ENCODE measurements at places on chromosomes 1 and 21.
A peak's percentile ranks its signal among the peaks of the same experiment; 100 is the strongest.

DNA sequence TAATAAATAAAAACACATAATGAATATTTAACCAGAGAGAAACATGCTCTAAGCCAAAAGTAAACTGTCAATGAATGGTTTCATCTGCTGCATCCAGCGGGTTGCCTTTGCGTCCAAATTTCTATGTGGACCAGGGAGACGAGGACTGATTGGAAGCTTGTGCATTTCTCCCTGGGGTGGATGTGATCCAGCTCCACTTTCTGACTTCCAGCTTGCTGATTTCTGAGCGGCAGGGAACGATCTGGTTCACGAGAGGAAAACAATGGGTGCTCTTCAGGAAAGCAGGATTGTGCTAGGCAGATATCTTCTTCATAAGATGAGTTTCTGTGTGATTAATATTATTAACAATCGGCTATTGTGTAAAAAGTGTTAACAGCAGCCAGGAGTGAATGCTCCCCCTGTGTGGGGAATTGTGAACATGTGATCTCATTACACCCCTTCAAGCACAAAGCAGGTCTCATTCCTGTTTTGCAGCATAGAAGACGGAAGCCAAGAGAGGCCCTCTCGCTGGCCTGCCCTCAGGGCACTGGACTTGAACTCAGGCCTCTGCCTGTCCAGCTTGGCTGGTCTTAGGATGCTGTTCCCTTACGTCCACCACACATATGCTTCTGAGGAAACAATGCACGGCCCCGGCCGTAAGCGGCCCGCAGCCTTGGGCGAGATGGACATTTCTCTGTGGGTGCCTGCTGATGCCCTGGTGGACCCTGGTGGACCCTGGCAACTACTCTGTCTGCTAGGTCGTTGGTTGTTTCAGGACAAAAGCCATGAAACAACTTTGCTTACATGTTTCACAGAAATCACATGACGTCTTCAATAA is 183.4 kb upstream of the C1orf174 start:
- no peak for DNase-seq

GRCh38 chr21:26170471-26171257 is at the start of gene APP:
Gene APP, minus strand, starts transcription at chr21:26170770. Its CDS starts 150 bp downstream, at chr21:26170620.
- DNase-seq = no peak

GRCh38 chr1:117964290-117965038 is 34.9 kb downstream of the WDR3 start:
- no peak for DNase-seq

GRCh38 chr1:201540846-201541735 is 2.2 kb downstream of the NAV1 start:
- DNase-seq = no peak

DNA sequence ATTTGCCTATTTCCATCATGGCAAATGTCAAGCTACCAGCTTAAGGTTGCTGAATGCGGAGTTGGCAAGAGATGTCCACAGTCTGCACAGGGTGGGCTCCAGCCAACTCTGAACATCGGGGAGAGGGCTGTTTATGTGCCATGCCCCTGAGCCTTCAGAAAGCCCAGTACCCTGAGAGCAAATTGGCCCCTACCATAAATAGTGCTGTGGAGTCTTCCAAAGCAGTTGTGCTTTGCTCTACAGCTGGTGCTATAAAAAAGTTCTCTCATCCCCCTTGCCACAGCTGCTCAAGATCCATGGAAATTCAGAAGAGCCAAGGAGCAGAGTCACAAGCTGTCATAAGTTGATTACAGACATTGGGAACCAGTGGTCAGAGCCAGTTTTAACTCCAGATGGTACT is 85.6 kb upstream of the CLDN14 start:
- no peak for DNase-seq

DNA sequence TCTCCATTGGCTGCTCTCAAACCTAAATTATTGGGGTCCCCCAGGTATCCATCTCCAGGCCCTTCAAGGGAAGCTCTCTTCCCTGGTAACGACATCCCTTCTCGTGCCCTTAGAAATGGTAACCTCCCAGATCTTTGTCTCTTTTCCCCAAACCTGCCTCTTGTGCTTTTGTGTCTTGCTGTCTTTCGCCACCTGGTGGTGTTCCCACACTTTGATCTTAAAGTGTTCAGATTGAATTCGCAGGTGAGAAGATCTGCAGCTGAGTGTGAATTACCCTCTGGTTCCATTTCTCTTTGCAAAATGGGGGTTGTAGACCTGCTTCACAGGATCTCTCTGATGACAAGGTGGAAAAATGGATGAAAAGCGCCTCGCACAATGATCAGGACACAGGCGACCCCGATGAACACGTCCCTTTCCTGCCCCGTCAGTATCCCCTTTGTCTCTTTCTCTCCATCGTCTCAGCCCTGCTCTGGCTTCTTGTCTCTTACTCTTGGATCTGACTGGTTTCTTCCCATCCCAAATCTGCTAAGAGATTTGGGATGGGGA is 53.1 kb downstream of the DOP1B start:
- DNase-seq = no peak

DNA sequence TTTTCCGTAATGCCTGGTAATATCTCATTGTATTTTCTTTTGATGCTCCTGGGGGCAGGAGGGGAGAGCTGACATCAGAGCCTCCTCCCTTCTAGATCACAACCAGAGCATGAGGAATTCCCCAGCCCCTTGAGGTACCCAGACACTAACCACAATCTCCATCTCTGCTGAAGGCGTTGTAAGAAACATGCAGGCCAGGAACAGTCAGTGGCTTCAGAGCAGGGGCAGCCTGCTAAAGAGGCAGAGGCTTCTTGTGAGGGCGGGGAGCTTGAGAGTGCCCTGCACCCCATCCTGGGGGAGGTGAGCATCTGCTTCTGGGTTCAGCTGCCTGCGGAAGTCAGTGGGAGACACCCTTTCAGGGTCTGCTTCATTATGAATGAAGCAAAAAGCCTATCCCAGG is 19.0 kb downstream of the MAPKAPK2 start:
- DNase-seq = no peak

DNA sequence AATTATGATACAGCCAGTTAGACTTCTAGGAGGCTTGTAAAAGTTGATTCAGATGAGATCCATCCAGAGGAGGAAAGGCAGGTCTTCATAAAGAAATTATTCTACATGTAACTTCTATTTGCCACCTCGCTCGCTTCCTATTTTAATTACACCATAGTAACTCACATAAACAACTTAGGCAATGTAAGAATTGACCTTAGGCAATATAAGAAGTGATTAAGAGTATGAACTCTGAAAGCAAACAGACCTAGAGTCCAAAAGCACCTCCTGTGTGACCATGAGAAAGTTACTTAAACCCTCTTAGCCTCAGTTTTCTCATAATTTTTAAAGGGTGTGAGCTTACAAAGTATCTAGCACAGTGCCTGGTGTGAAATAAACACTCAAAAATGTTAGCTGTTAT is 192.7 kb upstream of the NFIA start:
- no peak for DNase-seq

DNA sequence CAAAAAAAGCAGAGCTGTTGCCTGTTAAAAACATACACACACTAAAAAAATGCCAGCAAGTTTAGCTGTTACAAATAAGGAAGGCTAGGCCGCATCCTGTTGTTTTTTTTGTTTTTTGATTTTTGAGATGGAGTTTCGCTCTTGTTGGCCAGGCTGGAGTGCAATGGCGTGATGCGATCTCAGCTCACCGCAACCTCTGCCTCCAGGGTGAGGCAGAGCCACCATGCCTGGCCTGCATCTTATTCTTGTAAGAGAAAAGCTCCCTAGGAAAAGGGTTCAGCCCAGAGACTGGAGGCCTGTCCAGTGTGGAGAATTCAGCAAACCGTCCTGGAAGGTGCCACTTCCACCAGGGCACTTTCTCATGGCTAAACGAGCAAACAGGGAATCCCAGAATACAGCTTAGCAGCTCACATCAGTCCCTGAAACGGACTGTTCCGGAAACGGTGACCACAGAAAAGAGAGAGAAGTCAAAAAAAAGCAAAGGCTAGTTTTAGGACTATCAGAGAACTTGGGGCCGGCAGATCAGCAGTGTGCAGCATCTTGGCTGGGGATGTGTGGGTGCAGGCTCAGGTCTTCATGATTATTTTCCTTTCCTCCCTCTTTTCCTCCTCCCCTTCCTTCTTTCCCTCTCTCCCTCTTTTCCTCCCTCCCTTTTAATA is 283.6 kb downstream of the AJAP1 start:
- no peak for DNase-seq

- no peak for DNase-seq
Observed at GRCh38 chr1:237387144-237387505, 345.1 kb downstream of the RYR2 start.

GRCh38 chr1:24098102-24098501 is 13.8 kb downstream of the MYOM3 start:
- DNase-seq = no peak

DNA sequence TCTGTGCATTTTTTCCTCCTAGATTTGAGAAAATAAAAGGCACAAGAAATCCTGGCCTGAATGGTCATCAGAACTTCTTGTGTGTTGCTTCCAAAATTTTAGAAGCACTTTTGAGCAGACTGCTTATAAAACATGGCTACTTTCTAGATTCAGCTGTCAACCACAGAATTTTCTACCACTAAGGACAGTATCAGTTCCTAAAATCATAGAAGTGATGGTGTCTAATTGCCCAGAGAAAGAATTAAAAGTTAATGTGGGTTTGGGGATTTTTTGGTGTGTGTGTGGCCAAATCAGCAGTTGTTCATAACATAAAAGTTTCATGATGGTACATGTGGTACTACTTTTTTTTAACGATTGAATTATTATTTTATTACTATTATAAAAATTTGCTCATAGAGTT is 171.4 kb upstream of the SNX7 start:
- no peak for DNase-seq

GRCh38 chr1:193185901-193186731 is at the start of gene B3GALT2:
Gene B3GALT2, minus strand, starts transcription at chr1:193186613. Its CDS starts 5,051 bp downstream, at chr1:193181562.
- DNase-seq = no peak

DNA sequence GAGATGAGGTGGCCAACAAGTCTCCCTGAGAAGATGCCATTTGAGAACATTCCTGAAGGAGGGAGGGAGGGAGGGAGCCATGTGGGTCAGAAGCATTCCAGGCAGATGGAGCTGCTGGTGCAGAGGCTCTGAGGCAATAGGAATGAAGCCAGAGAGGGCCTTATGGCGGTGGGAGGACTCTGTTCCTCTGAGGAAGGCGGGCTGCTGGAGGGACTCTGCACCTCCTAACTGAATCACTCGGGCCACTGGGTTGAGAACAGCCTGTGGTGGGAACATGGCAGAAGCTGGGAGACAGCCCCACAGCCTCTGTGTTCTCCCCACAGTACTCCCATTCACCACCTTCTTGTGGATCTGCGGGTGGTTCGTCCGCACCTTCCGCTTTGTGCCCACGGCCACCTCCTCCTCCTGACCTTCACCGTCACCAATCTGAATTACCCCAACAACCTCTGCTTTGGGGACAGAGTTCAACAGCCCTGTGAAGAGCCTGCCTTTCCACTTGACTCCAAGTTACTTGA is 2.4 kb upstream of the TMEM125 start:
- peak; percentile 9 for DNase-seq

DNA sequence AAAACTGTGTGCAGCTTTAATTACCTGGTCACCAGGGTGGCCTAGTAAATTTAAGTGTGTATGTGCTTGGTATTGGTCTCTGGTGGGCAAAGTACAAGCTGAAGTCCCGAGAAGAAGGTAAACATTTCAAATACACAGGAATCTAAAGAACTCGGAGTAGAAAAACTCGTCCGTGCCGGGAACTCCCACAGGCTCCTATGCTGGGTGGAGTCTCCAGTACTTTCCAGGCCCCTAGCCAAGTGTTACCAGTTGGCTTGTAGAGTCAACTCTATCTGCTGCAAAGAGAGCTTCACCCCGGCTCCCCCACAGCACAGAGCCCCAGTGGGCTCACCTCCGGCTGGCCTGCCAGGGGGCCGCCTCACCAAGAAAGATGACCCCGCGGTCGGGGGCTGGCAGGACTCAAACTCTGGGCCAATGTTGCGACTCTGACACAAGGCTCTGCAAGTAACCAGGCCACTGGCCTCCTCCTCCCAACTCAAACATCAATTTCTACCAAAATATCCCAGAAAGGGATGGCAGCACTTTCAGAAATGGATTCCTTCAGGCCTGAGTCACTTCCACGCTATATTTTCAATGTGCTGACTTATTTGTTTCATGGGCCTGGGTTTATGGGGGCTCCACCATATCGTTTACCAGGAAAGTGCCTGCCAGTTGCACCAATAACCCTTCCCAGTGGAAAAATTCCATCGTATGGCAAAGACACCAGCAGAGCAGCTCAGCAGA is 73.9 kb downstream of the SLC66A1 start:
- DNase-seq = no peak

GRCh38 chr1:64894438-64895196 is 71.7 kb downstream of the JAK1 start:
- DNase-seq = no peak

GRCh38 chr1:240611228-240611618 is 732 bp downstream of the GREM2 start:
- no peak for DNase-seq

GRCh38 chr1:51575406-51576084 is 41.3 kb upstream of the OSBPL9 start:
- DNase-seq = no peak

DNA sequence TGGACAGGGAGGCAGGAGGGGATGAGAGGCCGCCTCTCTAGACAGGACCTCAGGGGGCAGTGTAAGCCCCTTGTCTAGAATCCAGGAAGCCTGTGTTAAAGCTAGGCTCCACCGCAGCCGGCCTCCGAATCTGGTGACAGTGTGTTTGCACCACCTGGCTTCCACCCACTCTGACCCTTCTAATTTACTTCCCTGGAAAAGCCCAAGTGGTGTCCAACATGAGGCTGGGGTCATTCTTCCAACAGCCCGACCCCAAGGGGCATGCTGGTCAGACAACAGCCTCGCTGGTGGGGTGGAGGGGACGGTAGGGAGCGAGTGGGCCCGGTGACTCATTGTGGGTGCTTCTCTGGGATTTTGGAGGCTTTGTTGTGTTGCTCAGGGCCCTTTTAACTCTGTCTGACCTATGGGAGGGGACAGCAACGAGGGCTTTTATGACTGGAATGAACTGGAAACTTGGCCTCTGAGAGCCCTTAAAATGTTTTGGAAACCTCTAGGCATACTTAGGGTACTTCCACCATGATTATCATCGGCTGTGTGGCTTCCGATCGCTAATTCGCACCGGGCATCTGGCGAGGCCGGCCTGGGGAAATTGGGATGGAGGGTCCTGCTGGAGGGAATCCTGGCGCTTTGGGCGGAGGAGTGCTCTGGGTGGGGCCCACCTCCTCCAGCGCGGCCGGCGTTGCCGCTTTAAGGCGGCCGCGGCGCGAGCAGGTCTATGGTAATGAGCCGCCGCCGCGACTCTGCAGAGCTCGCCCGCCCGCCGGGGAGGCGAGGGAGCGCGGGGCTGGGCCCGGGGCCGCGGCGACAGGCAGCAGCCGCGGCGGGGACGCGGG is at the start of gene CELSR2:
Gene CELSR2, plus strand, starts transcription at position 743 of the 833 bp plus-strand sequence. CDS start 541 bp downstream, outside the sequence.
- peak; percentile 23 for DNase-seq
